ENCODE measurements at places on chromosomes 3 and 15. TPM values are rescaled to one million over a fixed set of nuclear protein-coding genes. Genes with fewer than 3 reads are reported as not detected.

DNA sequence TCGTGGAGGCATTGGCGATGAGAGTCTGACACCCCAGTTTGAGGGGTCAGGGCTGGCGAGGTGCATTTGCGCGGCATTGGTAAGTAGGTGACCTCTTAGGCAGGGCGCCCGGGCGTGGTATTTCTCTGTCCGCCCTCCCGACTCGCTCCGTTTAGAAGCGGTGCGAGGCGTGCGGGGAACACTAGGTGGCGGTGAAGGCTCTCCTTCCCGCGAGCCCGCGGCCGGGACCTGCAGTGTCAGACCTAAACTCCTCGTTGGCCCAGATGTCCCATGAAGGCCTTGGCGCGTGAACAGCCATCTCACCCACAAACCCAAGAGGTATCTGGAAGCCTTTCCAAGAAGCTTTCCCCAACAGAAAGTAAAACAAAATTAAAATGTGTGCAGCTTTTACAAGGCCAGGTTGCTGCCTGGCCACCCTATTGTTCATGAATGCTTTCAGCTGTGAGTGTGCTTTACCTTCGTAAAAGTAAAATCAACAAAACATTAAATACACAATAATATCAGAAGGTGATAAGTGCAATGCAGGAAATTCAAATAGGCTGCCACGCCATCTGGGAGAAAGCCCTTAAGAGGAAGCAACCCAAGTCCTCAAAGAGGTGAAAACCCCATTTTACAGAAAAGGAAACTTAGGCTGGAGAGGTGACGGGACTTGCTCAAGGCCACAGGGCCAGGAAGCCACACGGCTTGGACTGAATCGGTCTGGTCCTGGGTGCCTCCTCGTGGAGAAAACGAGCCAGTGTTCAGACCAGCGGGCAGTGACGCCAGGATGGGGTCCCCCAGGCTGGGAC is 120.3 kb downstream of the ETFA start:
- peak; percentile 82 for DNase-seq

- no peak for DNase-seq
Observed at GRCh38 chr3:190860521-190860920, 2.0 kb downstream of the GMNC start.

DNA sequence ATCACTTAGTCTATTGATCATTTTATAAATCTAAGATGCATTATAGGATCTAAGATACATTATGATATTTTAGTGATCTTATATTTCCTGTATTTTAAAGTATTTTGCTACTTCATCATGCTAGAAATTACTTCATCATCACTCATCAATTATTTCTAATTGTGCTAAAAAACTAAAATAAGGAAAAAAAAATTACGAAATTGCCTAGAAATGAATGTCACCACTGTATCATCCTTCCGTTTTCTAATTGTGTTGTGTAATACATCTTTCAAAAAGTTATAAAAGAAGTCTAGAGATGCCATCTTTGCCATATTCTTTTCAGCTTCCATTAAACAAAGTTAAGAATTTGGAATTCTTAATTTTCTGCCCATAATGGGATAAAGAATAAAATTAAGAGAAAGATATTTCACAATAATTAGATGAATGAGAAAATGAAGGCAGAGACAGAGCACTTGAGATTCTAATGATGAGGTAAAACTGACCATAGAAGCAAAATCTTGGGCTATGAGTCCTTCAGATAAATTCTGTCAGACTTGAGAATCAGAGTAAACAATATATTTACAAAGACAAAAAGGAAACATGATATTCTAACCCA is 48.8 kb downstream of the ALDH1A2 start:
- no peak for DNase-seq

The IGSF10 gene
- 0.16 TPM for total RNA-seq

GRCh38 chr15:82851306-82851850 is 42.0 kb downstream of the WHAMM start:
- no peak for DNase-seq

DNA sequence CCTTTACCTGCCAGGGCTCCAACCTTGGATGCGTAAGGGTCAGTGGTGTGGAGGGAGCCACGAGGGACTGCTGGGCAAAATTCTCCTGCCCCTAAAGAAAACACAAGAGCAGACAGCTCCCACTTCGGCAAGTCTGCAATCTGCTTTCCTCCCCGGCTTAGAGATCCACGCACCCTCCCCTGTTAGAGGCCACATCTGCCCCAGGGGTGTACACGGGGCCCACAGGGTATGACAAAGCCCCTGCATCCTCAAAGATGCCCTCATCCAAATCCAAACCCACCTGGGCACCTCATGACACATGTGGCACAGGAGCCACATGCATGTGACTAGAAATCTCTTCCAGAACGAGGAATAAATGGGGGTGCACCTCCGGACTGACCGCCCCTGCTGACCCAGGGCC is 25.5 kb downstream of the ZXDC start:
- DNase-seq, result no peak

GRCh38 chr3:12132881-12133280 is 25.8 kb downstream of the TIMP4 start:
- DNase-seq, result no peak

DNA sequence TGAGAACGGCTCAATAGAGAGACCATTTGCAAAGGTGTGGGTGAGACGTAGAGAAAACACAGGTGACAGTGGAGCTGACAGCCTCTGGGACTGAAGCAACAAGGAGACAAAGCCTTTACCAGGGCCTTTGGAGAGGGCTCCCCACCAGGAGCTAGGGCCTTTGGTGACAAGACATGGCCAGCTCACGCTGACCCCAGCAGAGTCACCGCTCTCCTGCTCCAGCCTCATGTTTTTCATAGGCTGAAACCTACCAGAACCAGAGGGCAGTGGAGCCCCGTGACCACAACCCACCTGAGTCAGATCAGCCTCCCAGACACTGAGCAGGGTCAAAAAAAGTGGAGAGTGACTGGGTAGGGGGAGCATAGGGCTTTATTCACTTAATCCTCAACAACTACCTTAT is 214.7 kb downstream of the SHQ1 start:
- DNase-seq, result no peak

DNA sequence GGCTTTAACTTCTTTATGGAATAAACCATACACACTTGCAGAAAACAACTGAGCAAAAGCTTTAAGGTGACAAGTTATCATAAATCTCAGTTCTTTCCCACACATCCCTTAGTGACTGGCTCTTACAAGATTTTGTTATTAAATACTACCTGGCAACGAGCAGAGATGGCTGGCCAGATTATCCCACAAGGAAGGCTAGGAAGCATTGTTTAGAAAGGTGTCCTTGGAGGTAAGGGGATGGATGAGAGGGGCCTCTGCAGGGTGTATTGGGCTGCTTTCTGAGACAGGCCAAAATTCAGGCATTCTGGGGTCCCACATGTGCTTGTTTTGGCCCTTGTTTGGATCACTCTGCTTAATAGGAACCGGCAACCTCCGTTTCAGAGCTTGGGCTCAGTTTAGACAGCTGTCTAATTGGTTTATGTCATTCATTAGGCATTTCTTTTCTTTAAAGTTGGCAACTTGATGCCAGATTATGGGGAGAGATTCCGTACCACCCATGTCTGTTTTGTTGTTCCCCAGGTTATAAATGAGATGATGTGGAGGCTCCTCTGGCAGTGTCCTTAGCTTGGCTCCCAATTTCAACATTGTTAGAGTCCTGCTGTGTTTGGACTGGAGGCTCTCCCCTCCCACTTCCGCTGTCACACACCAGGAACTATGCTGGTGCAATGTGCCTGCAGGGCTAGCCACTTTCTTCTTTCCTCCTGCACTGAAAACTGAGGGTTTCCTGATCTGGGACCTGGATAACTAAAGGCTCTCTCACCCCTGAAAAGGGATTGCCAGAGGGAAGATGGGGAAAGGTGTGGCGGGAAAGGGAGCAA is 121.1 kb downstream of the TPRG1 start:
- no peak for DNase-seq

GRCh38 chr3:142498397-142499180 is 50.8 kb upstream of the XRN1 start:
- no peak for DNase-seq

GRCh38 chr3:69781593-69781992 is 42.3 kb downstream of the MITF start:
- DNase-seq, result no peak

The CD80 gene
- 0.26 TPM for total RNA-seq

DNA sequence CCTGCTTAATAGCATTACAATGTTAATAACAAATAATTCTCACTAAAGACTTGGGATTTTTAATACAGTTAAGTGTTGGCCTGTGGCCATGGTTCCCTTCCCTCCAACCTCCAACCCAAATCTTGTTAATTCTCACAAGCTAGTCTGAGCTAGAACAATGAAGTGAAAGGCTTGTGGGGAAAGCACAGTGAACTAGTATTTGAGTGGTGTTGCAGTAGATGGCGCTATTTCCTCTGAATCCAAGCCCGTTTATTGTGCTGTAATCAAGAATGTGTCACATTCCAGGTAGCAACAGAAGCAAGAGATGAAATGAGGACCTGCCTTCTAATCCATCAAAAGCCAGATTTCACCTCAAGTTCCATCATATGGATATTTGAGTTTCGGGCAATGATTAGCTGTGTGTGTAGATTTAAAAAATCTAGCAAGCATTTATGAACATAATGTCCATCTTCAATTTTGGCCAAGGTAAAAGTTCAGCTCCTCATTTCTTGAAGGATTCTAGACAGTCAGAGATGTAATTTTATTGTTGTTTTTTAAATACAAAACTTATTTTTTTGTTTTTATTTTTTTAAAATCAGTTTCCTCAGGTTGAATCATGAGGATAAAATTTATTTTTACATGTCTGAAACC is 160.7 kb downstream of the SQOR start:
- DNase-seq, result no peak

The CHL1 gene
- 0.06 TPM for total RNA-seq

The DUOXA1 gene
- total RNA-seq, result not detected
